ENCODE measurements at places on chromosomes 5 and 9.

DNA sequence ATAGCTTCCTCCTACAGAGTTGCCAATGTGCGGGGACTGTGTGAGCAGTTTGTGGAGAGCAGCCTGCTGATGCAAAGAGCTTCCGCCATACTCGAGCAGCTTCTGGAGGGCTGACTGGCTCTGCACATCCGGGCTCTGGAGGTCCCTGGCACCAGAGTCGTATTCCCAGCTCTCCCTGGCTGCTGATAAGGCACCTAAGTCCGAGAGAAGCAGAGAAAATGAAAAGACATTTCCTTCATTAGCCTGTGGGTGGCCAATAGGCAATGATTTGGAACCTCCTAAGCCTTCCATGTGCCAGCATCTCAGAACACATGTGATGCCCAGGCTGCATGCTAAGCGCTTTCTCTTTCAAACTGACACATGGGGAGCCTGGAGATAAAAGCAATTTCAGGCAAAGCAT lies 94.3 kb downstream of the TSSK1B start:
- DNase-seq: no peak

DNA sequence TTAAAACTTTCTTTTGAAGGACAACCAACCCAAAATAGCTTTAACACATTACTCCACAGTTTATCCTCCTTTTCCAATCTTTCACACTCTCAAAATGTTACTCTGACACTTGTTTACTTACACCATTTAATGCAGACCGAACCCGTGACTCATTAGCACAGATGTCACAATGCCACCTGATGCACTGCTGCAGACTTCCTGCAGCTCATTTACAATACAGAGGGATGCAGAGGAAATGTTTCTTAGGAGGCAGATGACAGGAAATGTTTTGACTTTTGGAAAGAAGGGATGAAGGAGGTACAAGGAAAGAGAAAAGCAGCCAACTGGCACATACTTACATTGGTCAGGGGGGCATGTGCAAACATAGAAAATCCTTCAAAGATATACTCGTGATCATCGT lies 39.0 kb downstream of the DROSHA start:
- DNase-seq: no peak

DNA sequence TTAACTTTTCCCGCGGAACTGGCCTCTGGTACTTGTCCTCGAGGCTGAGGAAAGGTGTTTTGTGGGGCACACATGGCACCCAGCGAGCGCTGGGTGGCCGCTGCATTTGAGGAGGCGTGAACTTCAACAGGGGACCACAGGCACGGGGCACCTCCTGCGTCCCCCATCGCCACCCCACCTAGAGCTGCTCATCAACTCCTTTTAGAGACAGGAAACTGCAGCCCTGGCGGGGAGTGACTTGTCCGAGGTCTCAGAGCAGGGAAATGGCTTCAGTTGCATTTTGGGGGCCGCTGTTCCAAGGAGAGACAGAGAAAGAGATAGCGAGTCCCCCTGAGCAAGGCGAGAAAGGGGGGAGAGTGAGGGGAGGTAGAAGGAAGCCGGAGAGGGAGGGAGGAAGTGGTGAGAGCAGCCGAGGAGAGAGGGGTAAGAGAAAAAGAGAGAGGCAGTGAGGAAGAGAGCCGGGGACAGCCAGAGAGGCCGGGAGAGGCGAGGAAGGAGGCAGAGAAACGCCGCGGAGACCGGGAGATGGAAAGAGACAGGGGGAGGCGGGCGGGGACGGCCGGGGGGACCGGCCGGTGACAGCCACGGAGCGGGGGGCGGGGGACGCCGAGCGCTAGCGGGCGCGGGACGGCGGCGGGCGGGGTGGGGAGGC lies 12.5 kb upstream of the LHX2 start:
- no peak for DNase-seq

DNA sequence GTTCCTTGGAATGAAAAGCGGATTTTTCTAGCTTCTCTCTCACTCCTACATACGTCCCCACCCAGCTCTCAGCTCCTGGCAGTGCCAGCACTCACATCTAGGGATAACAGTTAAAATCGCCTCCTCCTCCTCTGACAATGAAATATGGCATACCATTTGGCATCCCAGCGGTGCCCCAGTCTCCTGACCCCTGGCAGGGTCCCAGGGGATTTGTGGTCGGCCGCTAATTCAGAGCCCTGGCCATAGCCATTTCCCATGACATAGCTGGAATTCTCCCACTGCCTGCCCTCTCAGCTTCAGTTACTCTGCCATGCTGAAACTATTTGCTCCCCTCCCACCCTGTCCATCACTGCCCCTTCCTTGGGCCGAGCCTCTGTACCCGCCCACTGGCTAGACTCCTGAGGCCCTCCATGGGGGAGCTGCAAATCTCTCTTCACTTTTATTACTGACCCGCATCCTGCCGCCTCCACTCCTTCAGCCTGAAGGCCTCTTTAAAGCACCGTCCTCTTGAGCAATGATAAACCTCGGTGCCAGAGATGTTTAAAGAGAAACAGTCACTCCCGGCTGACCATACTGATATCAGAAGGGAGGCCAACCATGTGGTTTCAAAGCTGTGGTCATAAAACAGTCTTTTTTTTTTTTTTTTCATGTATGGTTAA lies 139.8 kb downstream of the SLIT3 start:
- no peak for DNase-seq

DNA sequence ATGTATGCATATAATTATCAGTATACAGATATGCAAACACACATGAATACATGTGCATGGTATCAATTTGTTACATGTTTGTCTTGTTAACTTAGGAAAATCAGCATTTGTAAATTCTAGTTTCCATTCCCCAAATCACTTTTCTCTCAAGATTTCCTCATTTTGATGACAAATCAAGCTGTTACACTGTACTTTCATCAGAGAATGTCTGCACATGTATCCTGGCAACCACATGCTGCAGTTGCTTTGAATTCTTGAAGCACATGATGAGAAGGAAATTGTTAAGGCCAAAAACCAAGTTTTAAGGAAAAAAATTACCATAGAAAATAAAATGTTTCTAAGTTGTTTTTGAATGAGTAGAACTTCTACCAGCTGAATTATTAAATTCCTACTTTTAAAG lies 1834.5 kb downstream of the EFNA5 start:
- no peak for DNase-seq

- no peak for DNase-seq
Measured at GRCh38 chr5:22938362-22938761, 85.2 kb upstream of the CDH12 start.

DNA sequence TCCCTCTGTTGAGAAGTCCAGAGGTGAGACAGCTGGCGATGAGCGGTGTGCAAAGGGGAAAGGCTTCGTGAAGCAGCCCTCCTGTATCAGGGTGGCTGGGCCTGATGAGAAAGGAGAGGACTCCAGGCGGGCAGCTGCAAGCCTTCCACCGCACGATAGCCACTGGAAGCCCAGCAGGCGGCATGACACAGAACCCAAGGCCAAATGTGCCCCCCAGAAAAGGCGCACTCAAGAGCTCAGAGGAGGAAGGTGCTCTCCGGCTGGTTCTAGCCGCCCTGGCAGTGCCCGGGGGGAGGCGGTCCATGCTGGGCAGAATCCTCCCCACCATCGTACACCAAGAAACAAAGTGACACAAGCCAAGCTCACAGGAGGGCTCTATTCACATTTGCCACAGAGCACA lies 60.3 kb downstream of the TEX10 start:
- DNase-seq: no peak

GRCh38 chr5:148847456-148847855 lies 21.0 kb downstream of the ADRB2 start:
- DNase-seq: no peak

GRCh38 chr9:131404987-131405386 lies 11.1 kb downstream of the PRRC2B start:
- DNase-seq: no peak

DNA sequence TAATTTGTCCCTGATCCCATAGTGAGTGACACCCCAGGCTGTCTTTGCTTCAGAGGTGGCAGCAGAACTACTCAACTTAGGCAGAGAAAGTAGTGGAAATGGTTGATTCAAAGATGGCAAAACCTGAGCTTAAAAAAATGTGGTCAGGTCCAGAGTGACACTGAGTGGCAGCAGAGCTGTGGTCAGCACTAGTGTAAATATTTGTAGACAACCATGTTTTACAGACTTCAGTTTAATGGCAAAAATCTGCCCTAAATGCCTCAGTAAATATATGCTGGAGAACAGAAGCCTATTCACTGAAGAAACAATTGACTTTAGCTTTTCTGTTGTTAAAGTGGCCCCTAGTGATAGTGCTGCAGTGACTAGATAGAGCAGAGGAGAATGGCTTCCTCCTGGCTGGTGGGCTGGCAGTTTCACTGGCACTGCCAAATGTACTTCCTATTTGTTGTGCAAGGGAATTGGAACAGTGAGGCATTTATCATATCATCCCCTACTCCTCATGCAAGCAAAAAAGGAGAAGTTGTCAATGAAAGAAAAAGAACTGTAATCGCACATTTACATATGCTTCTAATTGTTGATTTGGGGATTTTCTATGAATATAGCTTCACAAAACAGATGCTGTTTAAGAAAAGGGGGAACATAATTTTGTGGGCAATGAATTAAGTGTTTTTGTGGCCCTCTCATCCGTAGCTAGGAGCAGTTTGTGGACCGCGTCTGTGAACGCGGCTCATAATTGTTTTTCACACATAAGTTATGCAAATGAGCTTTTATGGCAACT lies 12.0 kb downstream of the PBX3 start:
- no peak for DNase-seq

- no peak for DNase-seq
Measured at GRCh38 chr9:86645303-86645702, 291.1 kb upstream of the TUT7 start.
